Naive thymus-derived CD4-positive, alpha-beta T cell (primary cell): ENCODE measurements at places on chromosomes 1 and 21. TPM values are rescaled to one million over a fixed set of nuclear protein-coding genes. Genes with fewer than 3 reads are reported as not detected.

DNA sequence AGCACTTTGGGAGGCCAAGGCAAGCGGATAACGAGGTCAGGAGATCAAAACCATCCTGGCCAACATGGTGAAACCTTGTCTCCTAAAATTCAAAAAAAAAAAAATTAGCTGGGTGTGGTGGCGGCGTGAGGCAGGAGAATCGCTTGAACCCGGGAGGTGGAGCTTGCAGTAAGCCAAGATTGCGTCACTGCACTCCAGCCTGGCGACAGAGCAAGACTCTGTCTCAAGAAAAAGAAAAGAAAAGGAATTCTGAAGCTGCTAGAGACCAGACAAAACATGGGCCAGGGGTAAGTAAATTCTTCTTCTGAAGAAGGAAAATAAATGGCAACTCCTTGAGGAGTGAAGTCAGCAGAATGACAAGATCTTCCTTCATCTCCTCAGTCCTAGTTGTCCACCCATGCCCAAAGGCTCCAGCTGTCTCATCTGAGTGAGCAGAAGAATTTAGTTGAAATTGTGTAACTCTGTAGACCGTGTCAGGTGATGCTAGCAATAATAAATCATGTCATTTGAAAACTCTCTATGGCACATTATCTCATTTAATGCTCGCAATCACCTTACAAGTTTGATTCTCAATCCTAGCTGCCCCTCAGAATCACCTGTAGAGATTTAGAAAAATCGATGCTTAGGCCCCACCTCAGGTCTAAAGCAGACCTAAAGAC lies 14.3 kb downstream of the PDZK1 start:
- no peak for DNase-seq

DNA sequence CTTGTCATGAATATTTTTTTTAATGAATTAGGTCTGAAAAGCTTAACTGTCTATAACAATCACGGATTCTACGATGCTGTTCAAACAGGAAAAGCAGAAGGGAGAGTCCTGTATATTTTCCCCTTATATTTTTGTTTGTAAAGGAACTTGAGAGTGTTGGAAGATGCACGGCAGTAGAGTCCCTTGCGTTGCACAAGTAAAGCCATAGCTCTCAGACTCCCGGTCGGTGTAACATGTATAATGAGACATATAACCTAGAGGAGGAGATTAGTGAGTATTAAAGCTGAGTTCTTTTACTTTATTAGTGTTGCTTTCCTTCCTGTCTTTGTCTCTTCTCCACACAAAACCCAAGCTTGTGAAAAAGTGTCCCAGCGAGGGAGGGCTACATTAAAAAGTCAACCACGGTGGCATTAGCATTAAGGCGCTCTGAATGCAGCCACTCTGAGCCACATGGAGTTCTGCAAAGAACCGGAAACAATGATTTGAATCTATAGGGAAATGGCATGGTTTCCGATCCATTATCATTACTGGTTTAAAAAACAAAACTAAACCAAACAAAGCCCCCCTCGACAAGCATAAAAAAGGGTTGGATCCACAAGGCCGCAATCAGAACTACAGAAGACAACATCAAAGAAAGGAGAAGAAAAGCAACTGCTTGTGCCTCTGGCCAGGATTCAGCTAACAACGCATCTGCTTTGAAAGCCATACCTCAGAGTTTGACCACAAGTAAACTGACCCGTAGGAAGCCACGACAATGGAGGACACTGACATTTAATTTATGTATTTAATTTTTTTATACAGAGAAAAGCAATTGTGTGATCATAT lies 356.8 kb downstream of the LMO4 start:
- no peak for DNase-seq

- DNase-seq: no peak
These were observed 63.9 kb downstream of the USP25 start for GRCh38 chr21:15793550-15794235.

GRCh38 chr1:17904290-17904689 lies 149.2 kb downstream of the ACTL8 start:
- DNase-seq: no peak

DNA sequence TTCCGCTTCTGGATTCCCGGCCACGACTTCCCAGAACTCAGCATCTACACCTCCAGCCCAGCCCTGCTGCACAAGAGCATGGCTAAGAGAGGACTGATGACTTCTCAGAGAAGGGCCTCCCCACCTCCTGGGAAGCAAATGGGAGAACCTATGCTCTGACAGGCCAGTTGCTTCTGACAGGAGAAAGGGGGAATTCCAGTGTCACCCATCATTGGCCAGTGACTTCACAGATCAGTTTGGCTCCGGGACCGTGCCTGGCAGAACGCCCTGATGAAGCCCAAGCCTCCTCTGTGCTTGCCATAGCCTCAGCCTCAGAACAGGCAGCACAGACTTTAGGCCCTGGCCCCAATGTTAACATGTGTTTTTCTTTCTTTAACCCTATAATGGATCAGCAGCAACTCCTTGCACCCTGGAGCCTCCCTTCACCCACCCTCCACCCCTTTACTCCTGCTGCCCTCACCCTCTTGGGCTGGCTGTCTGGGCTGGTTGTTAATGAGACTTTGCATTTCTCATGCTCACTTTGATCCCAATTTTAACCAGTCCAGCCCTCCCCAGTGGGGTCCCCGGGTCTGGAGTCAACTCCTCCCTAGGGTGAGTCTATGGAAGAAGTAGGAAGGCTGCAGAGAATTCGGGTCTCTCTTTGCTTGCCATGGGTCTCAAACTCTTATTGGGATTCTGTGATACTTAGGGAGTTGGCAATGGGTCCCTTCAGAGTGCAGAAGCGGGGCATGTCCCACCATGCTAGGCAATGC lies 42.7 kb upstream of the SLC30A1 start:
- DNase-seq: no peak

DNA sequence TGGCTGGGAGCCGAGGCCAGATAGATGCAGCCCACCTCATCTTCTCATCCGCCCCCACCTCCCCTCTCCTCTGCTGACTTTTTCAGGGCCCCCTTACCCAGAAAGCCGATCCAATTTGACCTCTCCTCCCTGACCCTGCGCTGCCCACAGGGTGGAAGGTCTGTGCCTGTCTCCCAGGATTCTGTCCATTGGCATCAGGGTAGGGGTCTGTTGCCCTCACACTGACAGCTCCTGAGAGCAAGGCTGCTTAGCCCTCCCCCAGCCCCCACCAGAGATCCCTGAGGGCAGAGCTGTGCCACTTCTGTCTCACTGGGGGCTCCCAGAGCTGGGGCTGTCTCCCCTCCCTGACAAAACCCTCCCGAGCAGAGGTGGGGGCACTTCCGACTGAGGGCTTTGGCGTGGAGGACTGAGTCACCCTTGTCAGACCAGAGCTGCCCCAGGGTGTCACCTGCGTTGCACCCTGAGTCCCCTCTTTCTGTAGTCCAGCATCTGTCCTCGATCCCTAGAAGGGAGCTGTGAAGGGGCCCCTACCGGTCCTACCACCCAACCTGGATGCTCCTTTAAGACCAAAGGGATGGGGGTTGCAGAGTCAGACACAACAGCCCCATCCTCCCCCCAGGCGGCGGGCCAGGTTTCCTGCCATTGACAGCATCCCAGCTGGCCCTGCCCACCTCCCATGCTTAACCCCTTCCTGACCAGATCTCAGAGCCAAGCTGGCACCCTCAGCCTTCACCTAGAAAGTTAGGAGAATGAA lies 2.4 kb upstream of the FAM110D start:
- no peak for DNase-seq

DNA sequence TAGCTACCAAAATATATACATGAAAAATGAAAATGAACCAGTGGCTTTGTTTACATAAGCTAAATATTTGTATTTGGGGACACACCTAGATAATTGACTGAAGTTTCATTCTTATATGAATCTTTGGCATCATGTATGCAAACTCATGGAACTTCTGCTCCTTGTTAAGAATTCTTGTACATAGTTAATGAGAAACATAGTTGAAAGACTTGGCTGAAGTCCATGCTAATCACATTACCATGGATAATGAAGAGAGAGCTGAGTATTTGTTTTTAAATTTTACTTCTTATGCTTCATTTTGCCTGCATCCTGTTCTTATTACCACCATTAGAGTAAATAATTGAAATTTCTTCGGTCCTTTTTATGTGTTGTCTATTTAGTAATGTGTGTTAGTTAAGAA lies 108.8 kb downstream of the LRRC53 start:
- no peak for DNase-seq

GRCh38 chr1:101307985-101308689 lies 71.3 kb downstream of the S1PR1 start:
- DNase-seq: no peak

DNA sequence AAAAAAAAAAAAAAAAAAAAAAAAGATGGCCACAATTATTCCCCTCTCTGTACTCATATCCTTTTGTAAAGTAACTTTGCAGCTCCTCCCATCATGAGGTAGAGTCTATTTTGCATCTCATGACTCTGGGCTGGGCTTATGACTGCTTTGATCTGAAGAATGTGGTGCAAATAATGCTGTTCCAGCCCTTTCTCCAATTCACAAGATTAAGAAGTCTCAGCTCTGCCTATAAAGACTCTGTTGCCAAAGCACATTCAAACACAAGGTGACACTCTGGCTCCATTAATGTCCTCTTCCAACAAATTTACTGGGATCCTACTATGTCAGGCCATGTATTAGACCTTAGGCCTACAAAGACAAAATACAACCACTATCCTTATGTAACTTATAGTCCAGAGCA lies 64.8 kb upstream of the PTCH2 start:
- DNase-seq: no peak

DNA sequence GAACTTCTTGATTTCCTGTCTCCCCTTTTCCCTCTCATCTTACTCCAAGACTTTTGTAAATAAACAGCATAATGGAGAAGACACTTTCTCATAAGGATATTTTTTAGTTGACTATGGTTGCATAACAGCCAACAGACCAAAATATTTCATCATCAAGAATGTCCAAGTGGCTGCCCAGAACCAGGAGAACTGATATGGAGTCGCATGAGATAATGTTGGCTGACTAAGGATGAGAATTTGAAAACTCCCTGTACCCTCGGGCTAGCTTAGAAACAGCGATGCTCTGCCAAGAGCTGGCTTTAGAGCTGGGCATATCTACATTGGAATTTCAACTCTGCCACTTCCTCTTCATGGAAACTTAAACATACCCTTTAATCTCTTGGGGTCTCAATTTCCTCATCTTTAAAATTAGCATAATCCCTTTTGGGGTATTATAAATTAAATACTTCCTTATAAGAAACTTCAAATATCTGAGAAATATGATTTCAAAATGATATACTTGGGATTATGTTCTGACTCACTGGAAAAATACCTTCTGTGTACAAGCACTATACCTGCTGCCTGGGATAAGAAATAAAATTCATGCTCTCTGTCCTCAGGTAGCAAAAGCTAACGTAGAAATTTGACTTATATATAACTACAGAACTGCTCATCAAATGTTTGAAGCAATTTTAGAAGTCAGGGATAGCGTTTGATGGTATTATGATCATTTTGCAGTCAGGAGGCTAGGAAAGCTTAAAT lies 777.3 kb downstream of the LTN1 start:
- no peak for DNase-seq

DNA sequence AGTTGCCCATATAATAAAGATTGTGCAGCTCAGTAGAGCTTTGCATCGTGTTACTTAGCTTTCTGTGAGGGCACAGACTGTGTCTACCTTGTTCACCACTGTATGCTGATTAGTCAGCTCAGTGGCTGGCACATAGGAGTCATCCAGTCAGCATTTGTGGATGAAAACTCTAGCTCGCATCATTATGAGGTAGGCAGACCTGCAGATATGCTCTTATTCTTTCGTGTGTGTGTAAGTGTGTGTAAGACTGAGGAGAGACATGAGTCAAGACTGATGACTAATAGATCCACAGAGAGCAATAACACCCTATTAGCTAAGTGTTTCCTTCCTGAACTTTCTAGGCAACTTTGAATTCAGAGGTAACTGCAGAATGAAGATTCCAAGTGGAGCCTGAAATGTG lies 17.1 kb downstream of the TTF2 start:
- no peak for DNase-seq

DNA sequence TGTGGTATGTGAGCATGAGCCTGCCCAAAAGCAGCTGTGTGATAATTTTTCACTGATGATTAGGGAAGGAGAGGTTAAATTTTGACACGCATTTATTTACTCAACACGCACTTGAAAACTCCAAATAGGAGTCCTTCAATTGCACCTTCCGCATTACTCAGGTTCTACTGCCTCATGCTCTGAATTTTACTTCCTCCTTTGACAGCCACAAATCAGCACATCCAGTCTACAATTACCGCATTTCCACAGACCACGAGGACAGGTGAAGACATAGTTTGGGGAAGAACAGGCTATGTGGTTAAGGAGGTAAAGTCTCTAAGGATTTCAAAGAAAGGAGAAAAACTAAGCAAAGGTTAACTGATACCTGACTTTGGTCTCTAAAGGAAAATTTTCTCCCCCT lies 2.6 kb downstream of the CAPN8 start:
- DNase-seq: no peak

DNA sequence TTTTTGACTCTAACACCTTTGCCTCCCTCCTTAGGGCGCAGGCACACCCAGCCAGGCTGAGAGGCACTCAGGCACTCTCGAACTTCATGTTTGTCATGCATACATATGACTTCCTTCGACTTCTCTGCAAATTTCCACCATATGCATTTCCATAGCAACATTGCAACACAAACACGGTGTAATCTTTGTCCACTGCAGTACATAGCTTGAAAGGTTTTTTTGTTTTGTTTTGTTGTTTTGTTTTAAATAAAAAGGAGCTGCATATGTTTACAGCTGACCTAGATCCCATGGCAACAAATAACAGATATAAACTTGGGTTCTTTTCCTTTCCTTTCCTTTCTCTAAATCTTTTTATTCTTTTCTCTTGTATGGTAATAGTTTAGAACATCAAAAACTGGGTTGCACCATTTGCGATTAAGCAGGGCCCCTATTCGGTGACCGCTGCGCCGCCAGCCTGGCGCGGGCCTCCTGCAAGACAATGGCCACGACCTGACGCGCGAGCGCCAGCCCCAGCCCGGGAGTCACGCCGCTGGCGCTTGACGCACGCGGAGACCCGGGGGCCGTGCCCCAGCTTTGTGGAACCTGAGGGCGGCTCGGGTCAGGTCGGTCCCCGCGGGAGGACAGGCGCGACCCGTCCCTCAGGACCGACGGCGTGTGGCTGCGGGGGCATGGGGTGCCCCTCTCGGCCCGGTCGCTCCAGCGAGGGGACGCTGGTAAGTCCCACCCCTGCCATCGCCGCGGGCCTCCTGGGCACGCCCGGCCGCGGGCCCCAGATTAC lies 35.2 kb downstream of the CCN1 start:
- DNase-seq: no peak

The XCL2 gene
- total RNA-seq: not detected

The PRELP gene
- total RNA-seq: not detected

The OLFML2B gene
- not detected for total RNA-seq

The CLCA1 gene
- not detected for total RNA-seq

The OR2M3 gene
- total RNA-seq: not detected

The ZMYM1 gene
- total RNA-seq: 20.0 TPM

The CD58 gene
- total RNA-seq: 4.4 TPM

The MAEL gene
- total RNA-seq: not detected

The ICOSLG gene
- 4.9 TPM for total RNA-seq
